ENCODE measurements at places on chromosomes 2 and 18. TPM values are rescaled to one million over a fixed set of nuclear protein-coding genes. Genes with fewer than 3 reads are reported as not detected.

DNA sequence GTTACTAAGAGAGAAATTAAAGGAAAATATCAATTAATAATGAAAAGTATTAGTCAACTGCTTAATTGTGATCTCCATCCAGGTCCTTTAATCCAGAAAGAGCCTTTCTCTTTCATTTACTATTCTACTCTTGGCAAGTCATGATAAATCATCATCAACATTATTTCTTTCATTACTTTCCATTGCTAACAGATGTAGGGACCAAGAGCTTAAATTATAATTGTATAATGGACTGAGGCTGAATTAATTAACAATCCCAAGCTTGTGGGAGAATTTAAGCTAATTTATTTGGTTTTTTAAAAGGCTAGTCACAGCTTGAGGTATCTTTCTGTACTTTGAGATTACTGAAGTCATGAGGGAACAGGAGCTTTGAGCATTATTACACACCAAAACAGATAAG, 223.9 kb downstream of the ERBB4 start:
- no peak for DNase-seq

DNA sequence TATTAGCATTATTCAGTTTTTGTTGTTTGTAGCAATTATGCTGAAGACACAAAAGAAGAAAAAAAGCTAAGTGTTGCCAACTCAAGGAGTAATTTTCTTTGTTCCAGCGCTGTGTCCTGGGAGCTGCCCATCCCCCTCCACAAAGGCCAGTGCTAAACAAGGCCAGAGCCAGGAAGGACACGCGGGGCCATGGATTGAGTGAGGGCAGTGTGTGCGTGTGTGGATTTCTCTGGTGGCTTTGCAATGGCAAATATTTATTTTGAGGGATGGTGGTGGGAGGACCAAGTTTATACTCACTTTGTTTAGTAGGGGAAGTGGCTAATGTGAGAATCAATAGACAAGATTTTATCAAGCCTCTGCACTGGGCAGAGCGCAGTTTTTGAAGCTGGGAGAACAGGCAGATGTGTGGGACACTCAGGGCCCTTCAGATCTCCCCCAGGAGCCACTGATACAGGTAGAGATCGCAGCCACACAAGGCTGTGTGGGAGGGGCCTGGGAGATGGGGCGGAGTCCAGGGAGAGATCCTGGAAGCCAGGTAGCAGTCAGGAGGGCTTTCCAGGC, 11.4 kb downstream of the AGAP1 start:
- no peak for DNase-seq

GRCh38 chr18:58417752-58418151, 211.1 kb downstream of the ALPK2 start:
- peak; percentile 70 for DNase-seq

DNA sequence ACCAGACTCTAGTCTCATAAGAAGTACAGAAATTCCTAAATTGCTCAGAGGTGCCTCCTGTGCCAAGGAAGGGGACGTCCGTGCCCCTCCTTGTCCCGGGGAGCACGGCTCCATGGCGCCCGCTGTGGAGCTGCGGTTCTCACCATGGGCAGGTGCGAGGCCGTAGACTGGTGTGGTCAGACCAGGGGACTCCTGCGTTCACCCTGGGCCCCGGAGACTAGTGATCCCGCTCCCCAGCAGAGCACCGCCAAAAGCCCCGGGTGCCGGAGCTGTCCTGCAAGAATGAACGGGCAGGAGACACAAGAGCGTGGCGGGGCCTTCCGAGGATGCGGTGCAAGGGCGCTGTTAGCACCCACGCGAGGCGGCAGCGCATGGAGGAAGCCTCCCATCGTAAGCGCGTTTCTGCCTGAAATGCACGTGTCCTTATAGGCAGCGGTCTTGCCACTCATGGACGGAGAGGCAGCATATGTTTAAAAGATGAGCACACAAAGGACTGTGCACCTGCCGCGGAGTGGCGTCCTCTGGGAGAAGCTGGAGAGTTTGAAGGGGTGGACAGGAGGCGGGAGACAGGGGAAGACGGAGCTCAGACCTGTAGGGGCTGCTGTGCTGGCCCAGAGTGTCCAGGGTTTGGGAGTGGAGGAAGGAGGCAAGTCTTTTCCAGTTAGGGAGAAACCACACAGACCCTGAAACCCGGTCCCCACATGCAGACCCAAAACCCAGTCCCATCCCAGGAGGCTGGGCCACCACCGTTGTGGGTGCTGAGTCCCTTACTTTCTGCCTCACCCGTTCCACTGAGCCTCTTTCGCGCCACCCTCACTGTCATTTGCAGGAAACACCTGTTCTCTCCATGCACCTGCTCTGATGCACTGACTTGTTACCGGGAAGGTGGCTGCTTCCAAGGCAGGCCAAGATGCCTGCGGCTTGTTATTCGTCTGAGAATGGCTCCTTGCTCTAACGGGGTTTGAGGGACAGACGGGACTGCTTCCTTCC, 7.5 kb upstream of the KCNG2 start:
- DNase-seq, result no peak

ATP6V1B1 gene
- not detected for total RNA-seq

GRCh38 chr2:104969564-104969963, 68.3 kb upstream of the MRPS9 start:
- no peak for DNase-seq

ASXL3 gene
- total RNA-seq, result 0.07 TPM

DNA sequence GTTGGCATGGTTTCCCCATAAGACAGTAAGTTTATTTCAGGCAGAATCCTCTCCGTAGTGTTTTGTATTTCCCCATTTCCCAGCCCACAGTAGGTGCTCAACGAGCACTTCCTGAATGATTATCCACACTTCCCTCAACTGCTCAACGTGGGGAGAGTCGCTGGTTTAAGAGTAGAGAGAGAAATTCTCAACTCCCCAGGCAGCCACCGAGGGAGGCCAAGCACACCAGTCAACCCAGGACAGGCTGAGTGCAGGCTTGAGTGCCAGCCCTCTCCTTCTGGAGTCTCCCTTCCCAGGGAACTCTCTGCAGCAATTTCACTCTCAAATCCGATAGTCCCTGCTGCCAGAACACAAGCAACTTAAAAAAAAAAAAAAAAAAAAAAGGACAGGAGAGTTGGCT, 92.0 kb upstream of the LMAN1 start:
- DNase-seq, result no peak

DNA sequence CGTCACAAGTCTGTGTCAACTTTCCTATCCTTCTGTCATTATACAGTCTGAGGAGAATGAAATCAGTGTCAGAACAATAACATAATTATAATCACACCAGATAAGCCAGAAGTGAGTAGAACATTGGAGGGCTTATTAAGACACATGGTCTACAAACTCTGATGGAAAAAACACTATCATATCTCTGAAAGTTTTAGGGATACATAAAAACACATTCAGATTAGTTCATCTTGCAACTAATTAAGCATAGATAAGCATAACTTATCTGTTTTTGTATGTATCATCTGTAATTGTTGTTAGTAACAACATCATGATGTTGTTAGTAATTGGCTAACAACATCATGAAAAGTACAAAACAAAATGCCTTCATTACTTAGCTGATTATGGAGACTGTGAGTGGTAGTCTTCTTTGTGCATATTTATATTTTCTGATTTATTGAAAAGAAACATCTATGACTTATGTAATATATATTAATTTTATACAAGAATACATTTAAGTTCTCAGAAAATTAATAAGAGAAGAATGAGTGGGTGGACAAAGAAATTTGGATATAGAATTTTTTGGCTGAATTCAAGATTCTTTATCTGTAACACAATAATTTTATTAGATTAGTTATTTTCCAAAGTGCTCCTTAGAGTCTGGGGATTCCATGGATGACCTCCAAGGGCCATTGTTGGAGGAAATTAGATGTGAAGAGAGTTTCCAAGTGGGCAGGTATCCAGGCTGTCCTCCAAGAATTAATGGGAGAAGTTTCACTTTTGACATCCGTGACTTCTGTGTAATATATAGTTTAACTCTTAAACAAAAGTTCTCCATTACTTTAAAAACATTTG, 16.9 kb upstream of the CCDC102B start:
- no peak for DNase-seq

DNA sequence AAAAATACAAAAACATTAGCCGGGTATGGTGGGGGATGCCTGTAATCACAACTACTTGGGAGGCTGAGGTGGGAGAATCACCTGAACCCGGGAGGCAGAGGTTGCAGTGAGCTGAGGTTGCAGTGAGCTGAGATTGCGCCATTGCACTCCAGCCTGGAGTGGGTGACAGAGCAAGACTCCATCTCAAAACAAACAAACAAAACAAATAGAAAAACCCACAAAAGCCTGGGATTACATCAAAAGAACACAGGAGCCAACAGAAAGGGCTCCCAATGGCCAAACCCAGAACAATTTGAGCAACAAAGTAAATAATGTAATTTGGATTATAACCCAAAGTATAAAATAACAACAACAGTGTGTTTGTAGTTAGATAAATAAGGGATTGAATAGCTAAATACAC, 159.8 kb downstream of the UXS1 start:
- DNase-seq, result no peak

- DNase-seq, result no peak
These were observed 168.1 kb upstream of the NCK2 start for GRCh38 chr2:105576440-105577241.

DNA sequence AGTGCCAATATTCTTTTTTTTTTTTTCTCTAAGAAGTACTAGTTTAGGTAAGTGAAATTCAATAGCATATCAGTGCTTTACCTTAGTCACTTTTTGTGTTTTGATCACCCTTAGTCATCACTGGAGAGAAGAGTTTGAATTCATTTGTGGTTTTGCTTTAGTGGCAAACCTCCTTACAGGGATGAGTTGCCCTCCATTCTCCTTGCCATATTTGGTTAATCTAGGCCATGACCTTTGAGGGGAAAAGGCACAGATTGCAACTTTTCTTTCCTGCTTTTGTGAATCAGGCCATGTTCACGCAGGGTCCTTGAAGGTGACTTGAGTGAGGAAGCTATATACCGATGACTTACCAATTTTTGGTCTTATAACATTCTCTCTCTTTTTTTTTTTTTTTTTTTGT, 34.4 kb downstream of the PLEKHA3 start:
- no peak for DNase-seq

FBLN7 gene
- 2.0 TPM for total RNA-seq

ANXA4 gene
- 70.8 TPM for total RNA-seq

RRM2 gene
- total RNA-seq, result 58.2 TPM

SLC8A1 gene
- total RNA-seq, result 12.5 TPM

NMUR1 gene
- not detected for total RNA-seq

- no peak for DNase-seq
These were observed 129.4 kb downstream of the RAD51AP2 start for GRCh38 chr2:17388798-17389197.

- DNase-seq, result no peak
These were observed 470.5 kb upstream of the FAM98A start for GRCh38 chr2:34069604-34070003.

MREG gene
- 6.7 TPM for total RNA-seq

GRCh38 chr2:33316328-33316727, 160.1 kb upstream of the RASGRP3 start:
- no peak for DNase-seq

GRCh38 chr2:129656081-129656598, 323.3 kb upstream of the RAB6C start:
- no peak for DNase-seq

DNA sequence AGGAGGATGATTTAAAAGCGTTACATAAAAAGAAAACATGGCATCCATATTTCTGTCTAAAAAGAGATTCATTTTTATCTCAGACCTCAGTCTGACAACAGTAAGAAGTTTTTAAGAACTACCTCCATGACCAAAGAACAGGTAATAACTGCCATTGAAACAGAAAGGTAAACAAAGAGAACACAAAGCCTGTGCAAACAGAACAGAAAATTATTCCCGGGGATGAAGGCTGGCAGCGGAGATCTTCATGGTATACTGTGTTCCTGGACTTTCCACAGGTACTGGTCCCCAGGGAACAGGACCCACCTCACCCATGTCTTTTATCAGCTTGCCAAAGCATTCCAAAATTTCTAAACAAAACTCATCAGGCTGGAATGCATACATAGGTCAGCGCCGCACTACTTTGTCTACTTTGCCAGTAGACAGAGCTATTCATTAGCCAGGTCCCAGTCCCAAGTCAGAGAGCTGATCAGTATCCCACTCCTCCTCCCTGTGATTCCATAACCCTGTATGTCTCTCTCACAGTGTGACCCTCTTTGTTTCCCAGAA, 277.3 kb downstream of the MBD2 start:
- no peak for DNase-seq

LAMA1 gene
- 0.07 TPM for total RNA-seq
